ENCODE measurements at places on chromosomes 11 and 22.

DNA sequence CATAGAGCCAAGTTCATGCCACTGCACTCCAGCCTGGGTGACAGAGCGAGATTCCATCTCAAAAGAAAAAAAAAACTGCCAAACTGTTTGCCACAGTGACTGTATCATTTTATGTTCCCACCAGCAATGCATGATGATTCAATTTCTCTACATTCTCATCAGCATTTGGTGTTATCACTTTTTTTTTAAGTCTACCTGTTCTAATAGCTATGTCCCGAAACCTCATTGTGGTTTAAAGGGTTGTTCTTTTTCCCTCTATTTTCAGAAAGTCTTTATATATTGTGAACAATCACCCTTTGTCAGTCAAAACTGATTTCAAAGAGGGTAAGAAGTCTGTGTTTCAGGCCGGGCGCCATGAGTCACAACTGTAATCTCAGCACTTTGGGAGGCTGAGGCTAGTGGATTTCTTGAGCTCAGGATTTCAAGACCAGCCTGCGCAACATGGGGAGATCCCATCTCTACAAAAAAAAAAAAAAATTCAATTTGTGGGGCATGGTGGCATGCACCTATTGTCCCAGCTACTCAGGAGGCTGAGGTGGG lies 14.8 kb upstream of the FAM168A start:
- no peak for DNase-seq
- no peak overlapping the region for H3K4me3 ChIP-seq
- H3K27me3 ChIP-seq = no peaks in the 10 kb centered on the region
- H3K36me3 ChIP-seq = no peaks in the 10 kb centered on the region
- H3K27ac ChIP-seq = no peak overlapping the region

DNA sequence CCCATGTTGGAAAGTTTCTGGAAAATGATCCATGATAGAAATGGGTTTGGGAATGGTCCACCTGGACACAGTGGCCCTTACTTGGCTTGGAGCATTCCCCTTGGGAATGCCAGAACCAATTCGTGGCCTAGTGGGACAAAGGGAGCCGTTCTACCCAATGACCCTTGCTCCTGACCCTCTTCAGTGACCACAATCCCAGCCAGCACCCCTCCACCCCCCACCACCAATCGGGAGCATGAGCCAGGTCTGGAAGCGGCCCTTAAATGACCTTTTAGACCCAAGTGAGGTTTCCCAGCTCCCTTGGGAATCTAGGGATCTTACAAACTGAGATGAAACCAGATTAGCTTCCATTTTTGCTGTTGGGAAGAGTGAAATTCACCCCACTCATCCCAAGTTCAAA lies 51.3 kb upstream of the CDON start:
- H3K4me3 ChIP-seq = no peak overlapping the region
- H3K27ac ChIP-seq = peak overlapping the region; percentile 85

GRCh38 chr11:26037716-26038115 lies 294.2 kb upstream of the ANO3 start:
- no peaks in the 10 kb centered on the region for H3K27me3 ChIP-seq
- no peaks in the 10 kb centered on the region for H3K36me3 ChIP-seq
- no peaks in the 10 kb centered on the region for H3K4me1 ChIP-seq
- H3K27ac ChIP-seq = no peak overlapping the region
- no peak for DNase-seq

- H3K36me3 ChIP-seq = no peaks in the 10 kb centered on the region
- no peak overlapping the region for H3K4me3 ChIP-seq
- no peak overlapping the region for H3K27ac ChIP-seq
- H3K4me1 ChIP-seq = no peaks in the 10 kb centered on the region
- H3K27me3 ChIP-seq = peaks cover 7% of the 10 kb centered on the region
These were observed 449.9 kb downstream of the OPCML start for GRCh38 chr11:133082453-133082781.

DNA sequence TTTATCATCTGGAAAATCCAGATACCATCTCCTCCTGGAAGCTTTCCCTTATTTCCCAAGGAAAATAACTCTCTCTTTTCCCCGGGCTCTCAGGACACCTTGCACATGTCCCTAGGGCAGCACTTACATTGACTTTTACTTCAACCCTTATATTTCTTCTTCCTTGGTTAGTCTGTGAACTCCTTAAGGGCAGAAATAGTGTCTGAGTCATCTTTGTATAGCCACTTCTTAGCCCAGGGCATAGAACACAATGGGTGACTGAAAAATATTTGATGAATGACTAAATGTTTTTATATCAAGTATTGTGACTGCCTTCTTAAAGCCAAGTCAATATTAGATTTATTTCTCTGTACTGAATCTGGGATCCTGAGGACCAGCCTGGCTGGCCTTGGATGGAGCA lies 45.4 kb upstream of the MYOD1 start:
- H3K27ac ChIP-seq = no peak overlapping the region
- no peak for DNase-seq
- no peaks in the 10 kb centered on the region for H3K36me3 ChIP-seq
- no peaks in the 10 kb centered on the region for H3K27me3 ChIP-seq

- DNase-seq = no peak
- no peaks in the 10 kb centered on the region for H3K36me3 ChIP-seq
- no peak overlapping the region for H3K27ac ChIP-seq
- H3K4me1 ChIP-seq = no peaks in the 10 kb centered on the region
These were observed 131.1 kb downstream of the RASSF10 start for GRCh38 chr11:13140028-13140870.

DNA sequence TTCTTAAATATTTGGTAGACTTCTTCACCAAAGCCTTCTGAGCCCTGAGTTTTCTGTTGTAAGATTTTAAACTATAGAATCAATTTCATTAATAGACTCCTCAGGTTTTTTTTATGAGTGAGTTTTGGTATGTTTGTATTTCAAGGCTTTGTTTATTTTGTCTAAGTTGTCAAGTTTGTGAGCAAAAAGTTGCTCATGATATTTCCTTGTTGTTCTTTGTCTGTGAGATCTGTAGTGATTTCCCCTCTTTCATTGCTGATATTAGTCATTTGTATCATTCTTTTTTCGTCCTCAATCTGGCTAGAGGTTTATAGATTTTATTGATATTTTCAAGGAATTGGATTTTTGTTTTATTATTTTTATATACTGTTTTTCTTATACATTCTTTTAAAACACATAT lies 121.0 kb downstream of the MORC2 start:
- H3K36me3 ChIP-seq = no peaks in the 10 kb centered on the region
- no peak overlapping the region for H3K4me3 ChIP-seq
- H3K27ac ChIP-seq = no peak overlapping the region
